Activated T-helper 2 cell treated with anti-CD3 and anti-CD28 coated beads, Interferon-gamma antibody, Interleukin-2, Interleukin-4, amounts not matched to agents 10 μg/mL and 5 μg/mL and 100 μg/mL, durations not matched to agents 14 hours and 24 hours and 36 hours (primary cell): ENCODE measurements at places on chromosomes 1 and 21.

DNA sequence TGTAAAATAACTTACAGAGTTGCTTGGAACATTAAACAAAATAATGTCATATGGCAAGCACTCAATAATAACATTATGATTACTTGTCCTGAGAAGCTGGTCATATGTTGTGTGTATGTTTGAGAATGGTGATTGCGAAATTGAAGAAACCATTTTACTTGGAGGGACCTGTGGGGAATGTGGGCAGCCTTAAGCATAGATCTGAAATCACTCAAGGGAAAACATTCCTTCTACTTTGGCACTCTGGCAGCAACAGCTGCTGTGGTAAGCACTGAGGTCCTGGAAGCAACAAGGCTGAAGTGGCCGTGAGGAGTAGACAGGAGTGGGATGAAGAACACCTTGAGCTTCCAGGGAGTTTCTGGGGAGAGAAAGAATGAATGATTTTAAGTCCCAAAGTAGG lies 165.4 kb upstream of the ADAMTS5 start:
- no peak overlapping the region for H3K27ac ChIP-seq
- no peak for DNase-seq
- H3K4me3 ChIP-seq: no peak overlapping the region
- H3K4me1 ChIP-seq: no peaks in the 10 kb centered on the region
- H3K36me3 ChIP-seq: no peaks in the 10 kb centered on the region

- no peak for DNase-seq
- no peak overlapping the region for H3K4me3 ChIP-seq
- H3K36me3 ChIP-seq: no peaks in the 10 kb centered on the region
- no peaks in the 10 kb centered on the region for H3K4me1 ChIP-seq
These were observed 9.4 kb downstream of the CELSR2 start for GRCh38 chr1:109258481-109259466.

GRCh38 chr1:20660363-20660762 lies 806 bp downstream of the DDOST start:
- no peak for DNase-seq
- H3K4me1 ChIP-seq: peaks cover 30% of the 10 kb centered on the region
- H3K27ac ChIP-seq: peak overlapping the region; percentile 96
- H3K4me3 ChIP-seq: peak overlapping the region; percentile 94
- H3K36me3 ChIP-seq: peaks cover 51% of the 10 kb centered on the region

- peak; percentile 67 for DNase-seq
- peaks cover 32% of the 10 kb centered on the region for H3K4me1 ChIP-seq
- peaks cover 16% of the 10 kb centered on the region for H3K36me3 ChIP-seq
These were observed 14.1 kb downstream of the ENTREP3 start for GRCh38 chr1:155241069-155241679.

GRCh38 chr1:7313826-7314225 lies 457.3 kb upstream of the VAMP3 start:
- H3K27me3 ChIP-seq: peaks cover 1% of the 10 kb centered on the region
- no peak overlapping the region for H3K27ac ChIP-seq
- H3K4me1 ChIP-seq: no peaks in the 10 kb centered on the region
- H3K4me3 ChIP-seq: no peak overlapping the region

- H3K36me3 ChIP-seq: no peaks in the 10 kb centered on the region
- peaks cover 4% of the 10 kb centered on the region for H3K27me3 ChIP-seq
- H3K4me3 ChIP-seq: no peak overlapping the region
These were observed 48.6 kb upstream of the TMEM125 start for GRCh38 chr1:43220905-43221778.

GRCh38 chr1:9400425-9401079 lies 107.9 kb downstream of the SPSB1 start:
- DNase-seq: no peak
- H3K36me3 ChIP-seq: no peaks in the 10 kb centered on the region
- H3K27ac ChIP-seq: no peak overlapping the region
- no peak overlapping the region for H3K4me3 ChIP-seq

- no peaks in the 10 kb centered on the region for H3K27me3 ChIP-seq
- H3K4me1 ChIP-seq: no peaks in the 10 kb centered on the region
- H3K4me3 ChIP-seq: no peak overlapping the region
- no peak for DNase-seq
These were observed 35.9 kb downstream of the ACTL8 start for GRCh38 chr1:17791055-17791390.

- H3K27ac ChIP-seq: no peak overlapping the region
- no peak for DNase-seq
- H3K27me3 ChIP-seq: peaks cover 8% of the 10 kb centered on the region
These were observed 17.9 kb upstream of the ZBTB21 start for GRCh38 chr21:42027822-42028765.

- peaks cover 20% of the 10 kb centered on the region for H3K27me3 ChIP-seq
- no peak for DNase-seq
- no peaks in the 10 kb centered on the region for H3K36me3 ChIP-seq
- H3K4me1 ChIP-seq: peaks cover 23% of the 10 kb centered on the region
- no peak overlapping the region for H3K4me3 ChIP-seq
These were observed 1.7 kb downstream of the RAB7B start for GRCh38 chr1:206001476-206001888.

GRCh38 chr1:112563341-112563740 lies 54.6 kb downstream of the WNT2B start:
- H3K27me3 ChIP-seq: no peaks in the 10 kb centered on the region
- H3K4me3 ChIP-seq: no peak overlapping the region
- peaks cover 4% of the 10 kb centered on the region for H3K36me3 ChIP-seq
- H3K27ac ChIP-seq: no peak overlapping the region

DNA sequence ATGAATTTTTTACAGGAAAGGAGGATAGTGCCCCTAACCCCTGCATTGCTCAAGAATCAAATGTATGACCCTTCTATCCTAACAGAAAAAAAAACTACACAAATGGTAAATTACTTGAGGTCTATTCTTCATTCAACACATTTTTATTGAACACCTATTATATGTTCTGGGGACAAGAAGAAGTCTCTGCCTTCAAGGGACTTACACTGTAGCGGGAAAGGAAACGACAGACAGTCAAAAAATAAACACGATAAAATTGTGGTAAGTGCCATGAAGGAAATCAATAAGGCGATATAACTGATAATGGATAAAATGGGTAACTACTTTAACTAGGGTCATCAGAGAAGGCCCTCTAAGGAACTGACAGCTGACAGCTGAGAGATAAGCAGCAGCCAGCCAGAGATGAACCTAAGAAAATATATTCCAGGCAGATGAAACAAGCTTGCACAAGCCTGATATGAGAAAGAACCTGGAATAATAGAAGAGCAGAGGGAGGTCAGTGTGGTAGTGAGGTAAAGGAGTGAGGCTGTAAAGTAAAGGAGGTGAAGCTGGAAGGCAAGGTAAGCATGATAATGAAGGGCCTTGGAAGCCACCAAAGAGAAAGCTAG lies 66.4 kb downstream of the PHTF1 start:
- H3K4me3 ChIP-seq: no peak overlapping the region
- H3K27me3 ChIP-seq: no peaks in the 10 kb centered on the region
- no peaks in the 10 kb centered on the region for H3K4me1 ChIP-seq

DNA sequence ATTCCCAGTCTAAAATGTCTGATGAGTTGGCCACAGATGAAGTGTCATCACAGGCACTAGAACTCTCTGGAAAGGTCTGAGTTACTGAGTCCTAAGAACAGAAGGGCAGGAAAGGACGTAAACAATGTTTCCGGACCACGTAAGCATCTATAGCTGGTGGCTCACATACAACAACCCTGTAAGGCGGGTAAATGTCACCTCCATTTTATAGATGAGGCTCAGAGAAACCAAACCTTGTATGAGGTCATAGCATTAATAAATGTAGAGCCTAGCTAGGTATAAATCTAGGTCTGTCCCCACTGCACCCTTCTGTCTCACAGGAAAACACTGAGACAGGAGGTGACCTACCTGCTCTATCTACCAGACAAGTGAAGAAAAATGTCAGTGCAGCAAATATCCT lies 86.6 kb downstream of the CSMD2 start:
- H3K4me3 ChIP-seq: no peak overlapping the region
- no peaks in the 10 kb centered on the region for H3K27me3 ChIP-seq
- H3K36me3 ChIP-seq: no peaks in the 10 kb centered on the region
- no peak for DNase-seq
- no peaks in the 10 kb centered on the region for H3K4me1 ChIP-seq
- H3K27ac ChIP-seq: no peak overlapping the region

DNA sequence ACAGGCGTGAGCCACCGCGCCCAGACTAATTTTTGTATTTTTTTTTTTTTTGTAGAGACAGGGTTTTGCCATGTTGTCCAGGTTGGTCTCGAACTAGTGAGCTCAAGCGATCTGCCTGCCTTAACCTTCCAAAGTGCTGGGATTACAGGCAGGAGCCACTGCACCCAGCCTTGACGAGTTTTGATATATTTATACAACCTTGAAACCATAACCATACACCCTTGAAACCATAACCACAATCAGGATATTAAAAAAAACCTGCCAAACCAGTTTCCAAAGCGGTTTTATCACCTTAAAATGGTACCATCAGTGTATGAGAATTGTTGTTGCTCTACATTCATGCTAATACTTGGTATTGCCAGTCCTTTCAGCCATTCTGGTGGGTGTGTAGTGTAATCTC lies 3.7 kb upstream of the PHACTR4 start:
- peaks cover 2% of the 10 kb centered on the region for H3K27me3 ChIP-seq
- no peak for DNase-seq
- peaks cover 20% of the 10 kb centered on the region for H3K4me1 ChIP-seq
- peaks cover 4% of the 10 kb centered on the region for H3K36me3 ChIP-seq
- H3K27ac ChIP-seq: no peak overlapping the region
- no peak overlapping the region for H3K4me3 ChIP-seq

DNA sequence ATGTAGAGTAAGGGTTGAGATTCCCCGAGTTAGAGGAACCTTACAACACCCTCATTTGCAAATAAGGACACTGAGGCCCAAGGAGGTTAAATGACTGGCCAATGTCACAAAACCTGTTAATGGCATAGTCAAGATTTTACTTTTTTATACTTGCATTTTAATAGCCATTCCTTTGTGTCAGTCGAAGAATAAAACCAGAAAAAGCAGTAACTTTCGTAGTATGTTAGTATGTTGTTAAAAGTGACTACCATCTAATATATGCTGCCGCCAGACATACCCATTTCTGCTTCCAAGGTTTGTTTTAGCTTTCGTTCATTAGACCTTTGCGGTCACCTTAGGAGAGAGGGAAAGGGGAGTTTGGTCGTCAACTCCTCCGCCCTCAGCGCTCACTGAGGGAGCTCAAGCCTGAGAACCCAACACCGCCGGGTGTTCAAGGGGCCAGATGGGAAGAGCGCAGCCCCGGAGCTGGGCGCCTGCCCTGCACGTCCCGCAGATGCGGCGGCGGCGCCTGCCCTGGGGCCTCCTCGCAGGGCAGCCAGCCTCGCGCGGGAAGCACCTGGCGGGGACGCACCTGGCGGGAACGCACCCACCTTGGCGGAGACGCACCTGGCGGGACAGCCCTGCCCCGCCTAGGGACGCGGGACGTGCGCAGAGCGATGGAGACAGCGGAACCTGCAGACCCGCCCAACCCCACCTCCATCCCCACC lies 466 bp downstream of the VPS26C start:
- peaks cover 35% of the 10 kb centered on the region for H3K4me1 ChIP-seq
- H3K27ac ChIP-seq: peak overlapping the region; percentile 97
- H3K27me3 ChIP-seq: no peaks in the 10 kb centered on the region
- no peak for DNase-seq
- peak overlapping the region; percentile 96 for H3K4me3 ChIP-seq

GRCh38 chr1:107405236-107405635 lies 264.4 kb downstream of the NTNG1 start:
- no peaks in the 10 kb centered on the region for H3K4me1 ChIP-seq
- H3K27ac ChIP-seq: no peak overlapping the region
- H3K36me3 ChIP-seq: no peaks in the 10 kb centered on the region
- no peak overlapping the region for H3K4me3 ChIP-seq
- no peak for DNase-seq

GRCh38 chr1:110056285-110056683 lies 14.2 kb downstream of the ALX3 start:
- H3K4me1 ChIP-seq: peaks cover 2% of the 10 kb centered on the region
- no peak overlapping the region for H3K27ac ChIP-seq
- H3K4me3 ChIP-seq: no peak overlapping the region

GRCh38 chr1:221013691-221014660 lies 134.7 kb downstream of the HLX start:
- no peaks in the 10 kb centered on the region for H3K27me3 ChIP-seq
- DNase-seq: no peak
- H3K4me1 ChIP-seq: no peaks in the 10 kb centered on the region
- H3K4me3 ChIP-seq: no peak overlapping the region
- no peak overlapping the region for H3K27ac ChIP-seq
- H3K36me3 ChIP-seq: no peaks in the 10 kb centered on the region

DNA sequence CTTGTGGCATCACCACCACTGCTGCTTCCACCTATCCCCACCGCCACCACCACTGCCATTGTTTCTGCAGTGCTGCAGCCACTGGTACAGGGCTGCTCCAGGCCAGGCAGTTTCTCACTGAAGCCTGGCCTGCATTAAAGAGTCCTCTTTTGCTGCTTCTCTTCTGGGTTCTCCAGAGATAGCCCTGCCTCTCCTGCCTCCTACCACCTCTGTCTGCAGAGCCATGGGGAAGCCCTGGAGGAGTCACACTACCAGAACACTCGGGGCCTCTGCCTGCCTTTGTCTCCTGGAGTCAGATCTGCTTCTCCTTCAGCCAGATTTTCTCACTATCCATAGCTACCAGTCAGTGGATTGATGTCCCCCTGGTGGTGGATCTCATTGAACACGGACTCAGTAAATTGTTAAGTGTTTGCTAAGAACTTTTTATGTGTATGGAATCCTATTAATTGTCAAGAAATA lies 37.7 kb upstream of the DDAH1 start:
- no peak for DNase-seq
- H3K4me1 ChIP-seq: no peaks in the 10 kb centered on the region
- H3K4me3 ChIP-seq: no peak overlapping the region
- H3K27me3 ChIP-seq: peaks cover 8% of the 10 kb centered on the region
- no peak overlapping the region for H3K27ac ChIP-seq

DNA sequence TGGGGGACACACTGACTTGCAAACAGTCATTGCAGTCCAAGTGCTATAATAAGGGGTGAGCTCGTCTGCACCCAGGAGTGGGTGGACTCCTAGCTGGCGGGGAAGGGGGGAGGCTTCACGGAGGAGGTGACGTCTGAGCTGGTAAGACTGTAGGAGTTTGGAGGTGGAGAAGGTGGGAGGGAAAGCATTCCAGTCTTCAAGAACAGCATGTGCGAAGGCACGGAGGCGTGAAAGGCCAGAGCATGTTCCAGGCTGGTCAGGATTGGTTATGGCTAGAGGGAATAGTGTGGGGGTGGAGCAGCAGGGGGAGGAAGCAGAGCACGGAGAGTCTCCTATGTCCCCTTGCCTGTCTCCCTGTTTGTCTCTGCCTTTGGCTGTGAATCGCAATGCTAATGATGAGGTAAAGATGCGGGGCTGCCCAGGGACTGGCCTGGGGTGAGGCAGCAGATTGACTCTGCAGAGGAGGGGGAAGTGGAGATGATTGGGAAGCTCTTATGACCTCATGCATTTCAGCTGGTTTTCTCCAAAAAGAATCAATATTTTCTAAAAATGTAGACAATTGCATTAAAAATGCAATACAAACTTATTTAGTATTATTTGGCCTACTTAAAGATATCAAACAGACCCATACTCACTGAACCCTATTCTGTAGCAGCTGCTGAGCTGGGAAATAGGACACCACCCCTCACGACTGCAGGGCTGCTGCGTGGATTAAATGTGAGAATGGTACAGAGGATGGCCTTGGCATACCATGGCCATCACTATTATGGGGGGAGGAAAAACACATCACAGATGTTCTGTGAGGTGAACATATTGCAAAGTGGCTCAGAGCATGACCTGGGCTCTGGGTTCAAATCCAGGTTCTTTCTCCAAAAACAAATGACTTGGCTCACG lies 2.6 kb upstream of the ZNF436 start:
- H3K4me1 ChIP-seq: peaks cover 23% of the 10 kb centered on the region
- H3K27me3 ChIP-seq: no peaks in the 10 kb centered on the region
- H3K4me3 ChIP-seq: no peak overlapping the region
- peaks cover 5% of the 10 kb centered on the region for H3K36me3 ChIP-seq

GRCh38 chr1:52574594-52574993 lies 21.7 kb upstream of the TUT4 start:
- peaks cover 17% of the 10 kb centered on the region for H3K4me1 ChIP-seq
- H3K27ac ChIP-seq: no peak overlapping the region
- no peak overlapping the region for H3K4me3 ChIP-seq
- H3K36me3 ChIP-seq: peaks cover 4% of the 10 kb centered on the region
- no peak for DNase-seq
